NCI-H1930 (cell line): ENCODE measurements at places on chromosomes 5 and 9.

- no peak for DNase-seq
These were observed 36.9 kb downstream of the SPOCK1 start for GRCh38 chr5:137462265-137462590.

DNA sequence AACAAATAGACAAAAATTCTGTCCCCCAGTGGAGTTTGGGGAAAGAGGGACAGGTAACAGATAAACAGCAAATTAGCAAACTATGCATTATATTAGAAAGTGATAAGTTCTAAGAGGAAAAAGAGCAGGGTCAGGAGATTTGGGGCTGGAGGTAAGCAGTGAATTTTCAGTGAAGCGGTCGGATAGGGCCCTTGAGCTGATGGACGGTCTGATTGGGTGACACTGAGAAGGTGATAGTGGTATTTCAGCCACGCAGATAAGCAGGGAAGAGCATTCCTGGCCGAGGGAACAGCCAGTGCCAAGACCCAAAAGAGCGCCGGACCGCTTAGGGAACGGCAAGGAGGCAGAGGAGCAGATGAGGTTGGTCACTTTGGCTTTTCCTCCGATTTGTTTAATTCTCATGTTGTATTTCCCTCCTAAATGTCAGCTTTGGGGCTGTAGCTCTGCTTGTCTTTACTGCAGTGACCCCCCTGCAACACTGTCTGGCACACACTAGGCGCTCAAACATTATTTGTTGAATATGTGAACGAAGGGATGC is 1.1 kb upstream of the PTPN3 start:
- DNase-seq: no peak

DNA sequence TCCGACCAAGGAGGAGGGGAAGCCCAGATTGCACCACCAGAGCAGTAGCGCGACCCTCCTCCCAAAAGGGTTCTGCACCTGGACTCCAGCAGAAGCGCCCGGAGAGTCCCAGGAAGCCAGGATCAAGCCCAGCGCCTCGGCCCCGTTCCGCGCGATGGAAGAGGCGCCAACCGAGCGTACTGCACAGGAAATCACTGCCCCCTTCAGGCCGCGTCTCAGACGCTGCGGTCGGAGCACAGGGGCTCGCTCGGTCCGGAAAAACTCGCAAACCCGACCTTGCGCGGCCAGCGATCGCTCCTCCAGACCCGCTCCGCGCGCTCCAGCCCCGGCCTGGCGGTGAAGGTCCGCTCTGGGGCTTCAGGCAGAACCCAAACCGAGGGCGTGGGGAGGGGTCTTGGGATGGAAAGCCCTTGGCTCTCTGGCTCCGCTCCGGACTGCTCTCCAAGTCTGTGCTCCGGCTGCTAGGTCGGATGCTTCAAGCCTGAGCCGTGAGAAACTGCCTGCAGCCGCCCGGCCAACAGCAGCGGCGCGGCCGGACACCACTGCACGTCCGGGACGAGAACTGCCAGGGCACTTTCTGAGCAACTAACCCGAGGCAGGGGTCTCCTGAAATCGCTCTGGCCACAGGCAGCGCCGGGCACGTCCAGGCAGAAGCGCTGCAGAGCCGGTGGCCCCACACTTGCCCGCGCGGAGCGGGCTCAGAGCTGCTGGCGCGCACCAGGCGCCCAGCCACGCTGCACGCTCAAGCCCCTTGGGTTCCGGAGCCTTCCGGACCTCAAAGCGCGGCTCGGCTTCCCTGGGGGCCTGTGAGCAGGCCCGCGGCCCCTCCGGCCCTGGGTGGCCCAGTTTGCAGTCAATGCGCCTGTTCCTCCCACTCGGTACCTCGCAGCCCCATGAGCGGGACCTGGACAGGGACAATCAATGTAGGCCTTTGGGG is 1.3 kb downstream of the GABBR2 start:
- DNase-seq: peak; percentile 59

DNA sequence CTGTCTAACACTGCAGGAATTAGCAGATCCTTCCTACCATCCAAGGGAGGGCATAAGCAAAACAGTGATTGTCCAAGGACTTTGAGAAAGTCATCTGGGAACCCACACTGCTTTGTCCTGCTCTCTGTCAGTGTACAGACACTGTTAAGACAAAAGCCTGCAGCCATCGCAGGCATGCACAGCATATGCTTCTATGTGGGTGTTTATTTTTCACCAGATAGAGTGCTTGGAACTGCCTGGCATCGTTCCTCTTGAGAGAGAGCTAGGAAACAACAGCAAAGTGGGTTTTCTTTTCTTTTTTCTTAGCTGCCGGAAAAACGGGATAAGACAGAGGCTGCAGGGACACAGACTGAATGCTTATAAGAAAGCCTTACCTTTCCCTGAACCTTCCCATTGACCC is 212.3 kb downstream of the ICE1 start:
- no peak for DNase-seq

DNA sequence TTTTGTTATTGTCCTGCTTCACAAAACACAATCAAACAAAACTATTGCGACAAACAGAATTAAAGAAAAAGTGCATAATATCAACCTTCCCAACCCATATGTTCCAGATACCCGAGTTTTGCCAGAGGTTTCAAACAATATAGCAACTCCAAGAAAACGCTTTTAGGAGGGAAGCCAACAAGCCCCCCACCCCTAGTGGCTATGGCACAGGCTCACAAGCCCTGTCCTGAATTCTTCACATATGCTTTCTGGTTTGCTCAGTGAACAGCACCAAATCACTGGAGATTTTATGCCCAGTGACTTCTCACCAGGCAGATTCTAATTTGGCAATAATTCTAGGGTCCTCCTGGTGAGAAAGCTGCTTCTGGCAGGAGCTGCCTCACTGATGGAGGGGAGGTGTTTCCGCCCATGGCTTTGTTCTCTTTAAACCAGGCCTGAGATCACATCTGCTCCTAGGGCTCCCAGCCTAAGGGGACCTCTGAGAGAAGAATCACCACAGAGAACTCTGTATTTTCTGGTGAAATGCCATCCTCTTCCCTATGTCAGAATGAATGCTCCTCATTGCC is 1982.4 kb downstream of the EFNA5 start:
- no peak for DNase-seq

DNA sequence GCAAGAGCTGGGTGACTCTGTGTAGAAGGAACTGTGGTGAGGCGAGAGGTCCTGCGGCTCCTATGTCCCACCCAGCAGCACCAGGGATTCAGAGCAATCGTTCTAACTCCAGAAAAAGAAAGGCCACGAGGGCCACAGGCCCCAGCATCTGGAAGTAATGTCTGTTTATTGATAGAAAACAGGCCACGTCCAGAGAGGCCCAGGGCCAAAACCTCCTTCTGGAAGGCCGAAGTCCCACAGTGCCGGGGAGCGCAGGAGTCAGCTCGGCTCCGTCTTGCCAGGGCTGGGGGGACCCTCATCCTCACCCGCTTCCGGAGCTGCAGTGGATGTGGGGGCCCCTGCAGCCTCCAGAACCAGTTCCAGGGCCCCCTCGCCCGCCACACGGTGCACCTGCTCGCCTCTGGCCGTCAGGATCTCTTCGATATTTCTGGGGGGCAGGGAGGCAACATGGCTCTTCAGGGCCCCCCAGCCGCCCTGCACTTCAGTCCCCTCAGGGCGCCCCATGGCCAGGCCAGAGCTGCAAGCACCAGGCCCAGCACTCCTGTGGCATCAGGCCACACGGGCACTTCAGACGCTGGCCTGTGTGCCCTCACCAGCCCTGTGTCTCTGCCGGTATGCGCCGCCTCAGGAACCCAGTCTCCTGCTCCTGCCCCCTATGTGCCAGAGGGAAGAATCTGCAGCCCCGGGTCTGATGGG is 1.6 kb downstream of the DNLZ start:
- no peak for DNase-seq

DNA sequence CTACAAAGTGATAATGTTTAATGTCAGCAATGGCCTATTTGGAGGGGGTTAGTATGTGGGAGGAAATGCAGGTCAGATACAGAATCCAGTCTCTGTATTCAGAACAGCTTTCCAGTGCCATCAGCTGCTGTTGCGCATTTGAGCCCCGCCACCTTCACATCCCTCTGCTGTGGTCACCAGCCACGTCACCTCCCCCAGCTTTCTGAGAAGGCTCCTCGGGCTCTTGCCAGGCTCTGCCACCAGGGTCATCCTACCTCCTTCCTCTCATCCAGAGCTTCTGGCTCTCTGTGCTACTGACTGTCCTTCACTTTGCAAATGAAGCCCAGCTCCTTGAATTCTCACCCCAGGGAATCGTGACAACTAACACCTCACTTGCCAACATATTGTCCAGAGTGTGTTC is 138.8 kb downstream of the PIK3R1 start:
- DNase-seq: no peak

GRCh38 chr5:33346534-33346933 is 94.2 kb upstream of the TARS1 start:
- no peak for DNase-seq
